ENCODE measurements at places on chromosomes 4 and X. TPM values are rescaled to one million over a fixed set of nuclear protein-coding genes. Genes with fewer than 3 reads are reported as not detected.

GRCh38 chr4:186037692-186038658 lies 31.0 kb upstream of the TLR3 start:
- DNase-seq = peak; percentile 89

GRCh38 chr4:102308032-102308799 lies 37.1 kb downstream of the SLC39A8 start:
- DNase-seq = no peak

DNA sequence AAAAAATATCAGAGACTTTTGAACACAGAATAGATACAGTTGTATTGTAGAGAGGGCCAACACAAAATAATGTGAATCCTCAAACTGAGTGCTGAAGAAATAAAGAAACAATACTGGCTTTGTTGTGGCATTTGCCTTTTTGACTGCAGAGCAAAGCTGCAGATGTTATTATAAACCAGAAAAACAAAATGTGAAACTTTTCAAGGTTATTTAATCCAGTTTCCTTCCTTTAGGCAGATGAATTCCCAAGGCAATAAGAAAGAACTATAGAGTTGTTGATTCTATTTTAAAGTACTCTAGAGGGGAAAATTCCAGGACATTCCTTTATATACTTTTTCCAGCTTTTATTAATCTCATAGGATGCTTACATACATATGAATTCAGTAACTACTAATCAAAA lies 186.8 kb downstream of the NDST4 start:
- DNase-seq = no peak

DNA sequence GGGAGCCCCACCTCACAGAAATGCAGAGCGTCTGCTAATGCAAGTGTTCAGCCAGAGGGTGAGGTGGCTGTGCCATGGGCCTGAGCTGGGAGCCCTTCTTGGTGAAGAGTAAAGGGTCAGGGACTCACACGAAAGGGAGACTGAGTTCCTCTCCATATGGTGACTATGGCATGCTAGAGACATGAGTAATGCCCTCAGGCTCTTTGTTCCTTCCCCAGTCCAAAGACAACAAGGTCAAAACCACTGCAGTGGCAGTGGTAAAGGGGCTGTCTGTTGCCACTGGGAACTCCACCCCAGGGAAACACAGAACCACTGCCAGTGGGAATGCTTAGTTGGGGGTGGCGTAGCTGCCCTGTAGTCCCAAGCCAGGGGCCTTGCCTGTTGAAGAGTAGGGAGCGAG lies 22.4 kb downstream of the RAB40AL start:
- no peak for DNase-seq

DNA sequence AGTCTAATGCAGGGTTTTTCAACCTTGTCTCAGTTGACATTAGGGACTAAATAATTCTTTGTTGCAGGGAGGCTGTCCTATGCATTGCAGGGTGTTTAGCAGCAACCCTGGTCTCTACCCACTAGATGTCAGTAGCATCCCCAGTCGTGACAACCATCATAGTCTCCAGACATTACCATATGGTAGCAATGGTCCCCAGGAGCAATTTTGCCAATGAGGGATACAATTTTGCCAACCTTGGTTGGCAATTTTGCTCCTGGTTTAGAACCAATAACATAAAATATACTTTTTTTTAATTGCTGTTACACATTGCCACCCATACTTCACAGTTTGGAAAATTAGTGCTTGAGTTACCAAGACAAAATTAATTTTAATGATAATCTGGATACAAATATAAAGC lies 6.0 kb downstream of the EREG start:
- DNase-seq = no peak

DNA sequence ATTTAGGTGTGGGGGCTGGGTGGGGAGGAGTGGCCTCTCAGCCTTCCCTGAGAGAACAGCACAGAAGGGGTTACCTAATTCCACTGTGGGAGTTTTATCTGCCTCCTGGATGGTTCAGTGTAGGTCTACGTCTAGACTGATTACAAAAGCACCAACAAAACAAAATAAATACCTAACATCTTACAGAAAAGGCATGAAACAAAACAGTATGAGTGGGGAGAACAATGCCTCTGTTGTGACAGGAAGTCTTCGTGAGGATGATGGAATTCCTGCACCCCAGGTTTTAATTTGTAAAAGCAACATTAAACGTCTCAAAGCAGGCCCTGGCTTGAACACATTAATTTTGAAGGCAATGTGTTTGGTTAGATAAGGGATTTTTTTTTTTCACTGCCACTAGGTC lies 112.1 kb upstream of the GPC4 start:
- no peak for DNase-seq

GRCh38 chr4:153822316-153822715 lies 33.4 kb upstream of the SFRP2 start:
- no peak for DNase-seq

DNA sequence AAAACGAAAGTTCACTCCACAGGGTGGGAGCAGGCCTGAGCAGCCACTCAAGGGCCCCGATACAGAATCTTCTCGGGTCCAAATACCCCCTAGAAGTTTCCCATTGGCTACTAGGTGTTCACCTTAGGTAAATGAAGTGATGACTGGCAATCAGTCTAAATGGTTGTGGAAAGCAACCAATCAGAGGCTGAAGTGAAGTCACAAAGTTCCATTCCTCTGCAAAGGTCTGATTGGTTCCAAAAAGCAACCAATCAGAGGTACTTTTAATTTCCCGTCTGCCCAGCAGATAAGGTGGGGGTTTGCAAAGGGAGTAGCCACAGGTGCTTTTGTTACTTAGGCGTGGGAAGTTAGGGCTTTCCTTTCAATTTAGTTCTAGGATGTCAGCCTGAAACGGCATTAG lies 58.2 kb upstream of the NKAP start:
- no peak for DNase-seq

The SORCS2 gene
- 32.6 TPM for total RNA-seq

The PRPS2 gene
- 614 TPM for total RNA-seq

The INTU gene
- total RNA-seq = 14.4 TPM

The CRLF2 gene
- 3.1 TPM for total RNA-seq

The AWAT2 gene
- total RNA-seq = not detected

The ABCG2 gene
- 5.4 TPM for total RNA-seq

The MSX1 gene
- total RNA-seq = 18.3 TPM
